Lung (tissue), 17 donors: ENCODE measurements at places on chromosomes 12 and 14.

- H3K27me3 ChIP-seq = no peaks in the 10 kb centered on the region
- H3K27ac ChIP-seq = no peak overlapping the region
- H3K36me3 ChIP-seq = no peaks in the 10 kb centered on the region
- no peak for DNase-seq
These were observed 162.8 kb downstream of the RGS6 start for GRCh38 chr14:72094844-72095582.

GRCh38 chr14:49766839-49767238 is 1.1 kb upstream of the KLHDC2 start:
- DNase-seq = peak; percentile 26
- peaks cover 29% of the 10 kb centered on the region for H3K4me1 ChIP-seq
- no peak overlapping the region for H3K4me3 ChIP-seq
- no peaks in the 10 kb centered on the region for H3K27me3 ChIP-seq
- H3K36me3 ChIP-seq = peaks cover 2% of the 10 kb centered on the region

DNA sequence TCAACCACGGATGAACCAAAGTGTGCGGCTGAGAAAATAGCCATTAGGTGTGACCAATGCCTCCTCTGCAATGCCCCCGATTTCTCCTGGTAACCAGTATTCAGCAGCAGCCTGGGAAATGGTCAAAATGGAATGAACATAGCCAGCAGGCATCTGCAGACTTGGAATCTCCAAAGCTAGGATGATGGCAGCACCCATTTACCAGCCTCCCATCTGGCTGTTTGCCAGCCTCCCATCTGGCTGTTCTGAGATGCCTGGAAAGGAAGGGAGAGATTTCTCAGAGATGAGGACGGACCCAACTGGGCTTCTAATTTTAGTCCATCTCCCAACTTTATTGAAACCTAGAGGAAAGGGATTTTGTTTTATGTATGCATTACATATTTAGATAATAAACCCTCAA is 16.2 kb downstream of the CLMN start:
- no peak overlapping the region for H3K4me3 ChIP-seq
- no peak for DNase-seq
- H3K4me1 ChIP-seq = peaks cover 21% of the 10 kb centered on the region

DNA sequence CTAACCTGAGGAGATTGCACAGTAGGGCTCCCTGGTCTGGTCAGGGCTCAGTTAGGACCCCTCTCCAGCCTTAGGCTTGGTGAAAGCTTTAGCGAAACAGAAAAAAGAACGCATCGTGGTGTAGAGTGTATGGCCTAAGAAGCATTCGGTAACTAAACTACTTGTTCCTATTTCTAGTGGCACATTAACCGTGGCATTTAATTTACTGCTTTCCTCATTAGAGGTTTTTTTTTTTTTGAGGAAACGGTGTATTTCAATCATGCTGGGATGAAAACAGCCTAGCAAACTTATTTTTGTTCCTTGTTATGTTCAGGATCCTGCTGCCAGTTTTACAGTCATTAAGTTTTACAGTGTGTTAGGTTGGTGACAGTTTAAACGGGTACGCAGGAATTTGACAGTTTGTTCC is 518 bp upstream of the OSBPL8 start:
- no peaks in the 10 kb centered on the region for H3K27me3 ChIP-seq
- H3K4me3 ChIP-seq = peak overlapping the region; percentile 79
- no peaks in the 10 kb centered on the region for H3K36me3 ChIP-seq
- H3K27ac ChIP-seq = peak overlapping the region; percentile 95

GRCh38 chr14:73757876-73758391 is 43.8 kb upstream of the PNMA1 start:
- DNase-seq = no peak
- peak overlapping the region; percentile 0 for H3K4me3 ChIP-seq
- H3K27me3 ChIP-seq = no peaks in the 10 kb centered on the region
- peak overlapping the region; percentile 97 for H3K27ac ChIP-seq

- H3K4me3 ChIP-seq = no peak overlapping the region
- no peaks in the 10 kb centered on the region for H3K27me3 ChIP-seq
- no peaks in the 10 kb centered on the region for H3K4me1 ChIP-seq
- DNase-seq = peak; percentile 76
- peaks cover 15% of the 10 kb centered on the region for H3K36me3 ChIP-seq
- no peak overlapping the region for H3K27ac ChIP-seq
These were observed 34.4 kb upstream of the SYCP3 start for GRCh38 chr12:101773650-101774162.

DNA sequence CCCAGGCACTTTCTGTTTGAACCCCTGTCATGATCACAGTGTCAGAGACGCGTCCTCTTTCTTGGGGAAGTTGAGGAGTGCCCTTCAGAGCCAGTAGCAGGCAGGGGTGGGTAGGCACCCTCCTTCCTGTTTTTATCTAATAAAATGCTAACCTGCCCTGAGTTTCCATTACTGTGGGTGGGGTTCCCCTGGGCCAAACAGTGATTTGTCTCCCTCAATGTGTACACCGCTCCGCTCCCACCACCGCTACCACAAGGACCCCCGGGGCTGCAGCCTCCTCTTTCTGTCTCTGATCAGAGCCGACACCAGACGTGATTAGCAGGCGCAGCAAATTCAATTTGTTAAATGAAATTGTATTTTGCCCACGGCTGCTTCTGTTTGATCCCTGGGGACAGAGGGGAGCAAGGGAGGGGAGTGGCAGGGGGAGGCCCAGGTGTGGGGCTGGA is 5.1 kb downstream of the SHMT2 start:
- no peak overlapping the region for H3K27ac ChIP-seq
- H3K27me3 ChIP-seq = peaks cover 37% of the 10 kb centered on the region
- no peaks in the 10 kb centered on the region for H3K36me3 ChIP-seq
- H3K4me3 ChIP-seq = no peak overlapping the region
- H3K4me1 ChIP-seq = no peaks in the 10 kb centered on the region

DNA sequence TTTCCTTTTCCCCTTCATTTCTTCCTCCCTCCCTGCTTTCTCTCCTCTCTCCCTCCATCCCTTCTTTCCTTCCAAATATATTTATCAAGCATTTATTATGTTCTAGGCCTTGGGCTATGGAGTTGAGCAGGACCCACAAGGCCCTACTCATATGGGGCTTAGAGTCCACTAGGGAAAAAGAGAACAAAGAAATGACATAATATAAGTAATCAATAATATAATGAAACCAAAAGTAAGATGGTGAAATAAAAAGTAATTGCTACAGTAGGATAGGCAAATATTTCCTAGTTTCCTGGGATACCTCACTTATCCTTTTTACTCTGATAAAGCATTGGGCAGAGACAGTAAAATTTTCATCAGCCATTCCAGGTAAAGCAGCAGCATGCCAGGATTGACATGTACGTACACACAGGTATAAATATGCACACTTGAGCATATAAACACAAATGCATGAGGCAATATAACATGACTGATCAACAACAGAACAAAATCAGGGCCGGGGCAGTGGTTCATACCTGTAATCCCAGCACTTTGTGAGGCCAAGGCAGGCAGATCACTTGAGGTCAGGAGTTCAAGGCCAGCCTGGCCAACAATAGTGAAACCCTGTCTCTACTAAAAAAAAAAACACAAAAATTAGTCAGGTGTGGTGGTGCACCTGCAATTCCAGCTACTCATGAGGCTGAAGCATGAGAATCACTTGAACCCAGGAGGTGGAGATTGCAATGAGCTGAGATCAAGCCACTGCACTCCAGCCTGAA is 35.5 kb upstream of the CSRP2 start:
- no peaks in the 10 kb centered on the region for H3K4me1 ChIP-seq
- H3K27ac ChIP-seq = no peak overlapping the region

- peaks cover 17% of the 10 kb centered on the region for H3K27me3 ChIP-seq
- DNase-seq = peak; percentile 65
- H3K36me3 ChIP-seq = no peaks in the 10 kb centered on the region
These were observed 17.4 kb downstream of the SDSL start for GRCh38 chr12:113439606-113440030.

GRCh38 chr12:26848156-26848825 is 15.3 kb upstream of the ITPR2 start:
- H3K4me1 ChIP-seq = peaks cover 17% of the 10 kb centered on the region
- no peak for DNase-seq
- no peaks in the 10 kb centered on the region for H3K36me3 ChIP-seq
- H3K4me3 ChIP-seq = no peak overlapping the region
- no peaks in the 10 kb centered on the region for H3K27me3 ChIP-seq
